Activated T-helper 1 cell treated with anti-CD3 and anti-CD28 coated beads, Interleukin-2, amount 50 U/mL, for 16 hours (primary cell): ENCODE measurements at places on chromosomes 13 and 19.

DNA sequence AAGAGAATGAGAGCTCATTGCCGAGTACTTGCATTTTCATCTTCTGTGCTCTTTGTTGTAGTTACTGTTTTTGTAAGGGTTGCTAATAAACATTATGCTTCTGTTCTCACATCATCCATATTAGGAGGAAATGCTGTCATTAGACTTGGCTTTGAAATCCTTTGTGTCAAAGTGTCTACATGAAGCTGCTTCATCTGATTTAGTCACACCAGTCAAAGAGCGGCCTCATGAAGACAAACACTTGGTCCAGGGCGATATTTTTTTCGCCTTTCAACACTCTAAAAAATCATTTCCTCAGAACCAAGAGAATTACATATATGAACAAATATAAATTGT lies 105.0 kb downstream of the SPRY2 start:
- DNase-seq: no peak

DNA sequence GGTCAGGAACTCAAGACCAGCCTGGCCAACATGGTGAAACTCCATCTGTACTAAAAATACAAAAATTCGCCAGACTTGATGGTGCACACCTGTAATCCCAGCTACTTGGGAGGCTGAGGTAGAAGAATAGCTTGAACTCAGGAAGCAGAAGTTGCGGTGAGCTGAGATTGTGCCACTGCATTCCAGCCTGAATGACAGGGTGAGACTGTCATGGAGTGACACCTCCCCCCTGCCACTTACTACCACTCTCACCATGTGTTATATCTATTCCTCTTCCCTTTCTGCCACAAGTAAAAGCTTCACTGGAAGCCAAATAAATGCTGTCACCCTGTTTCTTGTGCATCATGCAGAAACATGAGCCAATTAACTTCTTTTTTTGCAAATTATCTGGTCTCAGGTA lies 10.6 kb upstream of the CEACAM4 start:
- DNase-seq: no peak

DNA sequence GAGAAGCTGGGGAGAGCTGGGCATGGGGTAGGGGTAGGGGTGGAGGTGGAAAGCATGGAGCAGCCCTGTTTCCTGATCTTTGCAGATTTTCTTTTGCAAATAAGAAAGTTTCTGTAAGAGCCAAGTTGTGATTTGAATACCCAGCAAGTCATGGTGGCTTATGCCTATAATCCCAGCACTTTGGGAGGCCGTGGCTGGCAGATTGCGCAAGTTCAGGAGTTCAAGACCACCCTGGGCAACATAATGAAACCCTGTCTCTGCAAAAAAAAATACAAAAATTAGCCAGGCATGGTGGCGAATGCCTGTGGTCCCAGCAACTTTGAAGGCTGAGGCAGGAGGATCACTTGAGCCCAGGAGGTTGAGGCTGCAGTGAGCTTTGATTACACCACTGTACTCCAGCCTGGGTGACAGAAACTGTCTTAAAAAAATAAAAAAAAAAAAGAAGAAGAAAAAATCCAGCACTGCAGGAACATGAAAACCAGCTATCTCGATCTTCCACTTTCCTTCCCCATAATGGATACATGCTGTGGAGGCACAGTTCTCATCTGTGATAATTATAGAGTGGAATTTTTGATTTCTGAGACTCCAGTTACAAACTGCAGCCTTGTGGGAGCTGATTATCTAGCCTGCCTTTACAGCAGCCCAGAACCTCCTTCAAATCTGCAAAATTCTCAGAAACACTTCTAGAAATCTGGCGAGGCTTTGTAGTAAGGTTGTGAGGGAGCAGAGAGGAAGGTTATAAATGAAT lies 12.1 kb upstream of the TEX26 start:
- no peak for DNase-seq

GRCh38 chr13:109781384-109782065 lies 4.9 kb downstream of the IRS2 start:
- DNase-seq: no peak

DNA sequence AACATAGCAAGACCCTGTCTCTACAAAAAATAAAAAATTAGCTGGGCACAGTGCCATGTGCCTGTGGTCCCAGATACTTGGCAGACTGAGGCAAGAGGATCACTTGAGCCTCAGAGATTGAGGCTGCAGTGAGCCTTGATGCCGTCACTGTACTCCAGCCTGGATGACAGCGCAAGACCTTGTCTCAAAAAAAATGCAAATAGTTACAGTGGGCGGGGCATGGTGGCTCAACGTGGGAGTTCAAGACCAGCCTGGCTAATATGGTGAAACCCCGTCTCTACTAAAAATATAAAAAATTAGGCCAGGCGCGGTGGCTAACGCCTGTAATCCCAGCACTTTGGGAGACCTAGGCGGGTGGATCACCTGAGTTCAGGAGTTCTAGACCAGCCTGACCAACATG lies 8.5 kb downstream of the PGLS start:
- no peak for DNase-seq

DNA sequence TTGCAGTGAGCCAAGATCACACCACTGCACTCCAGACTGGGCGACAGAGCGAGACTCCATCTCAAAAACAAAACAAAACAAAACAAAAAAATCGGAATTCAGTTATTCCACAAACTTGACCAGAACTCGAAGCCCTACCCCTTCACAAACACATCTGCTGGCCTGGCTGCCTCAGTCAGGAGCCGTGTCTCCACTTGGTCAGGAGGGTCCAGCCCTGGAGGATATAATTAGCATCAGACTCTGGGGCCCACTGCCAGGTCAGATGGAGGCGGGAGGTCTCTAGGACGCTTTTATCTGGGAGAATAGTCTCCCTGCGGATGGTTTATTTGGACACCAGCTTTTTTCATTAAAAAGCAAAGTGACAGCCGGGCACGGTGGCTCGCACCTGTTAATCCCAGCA lies 8.0 kb downstream of the ELL start:
- DNase-seq: no peak

DNA sequence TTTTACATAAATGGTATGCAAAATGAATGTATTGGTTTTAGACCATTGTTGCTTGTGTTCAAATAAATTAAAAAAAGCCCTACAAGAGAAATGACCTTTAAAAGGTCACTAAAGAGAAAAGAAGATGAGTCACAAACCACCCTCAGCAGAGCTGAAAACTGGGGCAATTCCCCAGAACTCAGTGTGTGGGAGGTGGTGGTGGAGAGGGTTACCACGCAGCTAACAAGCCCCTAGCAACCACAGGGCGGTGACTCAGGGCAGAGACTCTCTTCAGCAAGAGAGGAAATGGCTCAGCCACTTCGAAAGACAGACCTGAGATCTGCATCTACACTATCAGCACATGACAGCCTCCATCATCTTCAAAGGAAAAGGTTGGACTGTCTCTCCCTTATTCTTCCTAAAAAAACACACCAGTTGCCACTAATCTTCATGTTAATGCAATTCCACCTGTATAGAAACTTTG lies 29.4 kb upstream of the NDFIP2 start:
- DNase-seq: peak; percentile 82

DNA sequence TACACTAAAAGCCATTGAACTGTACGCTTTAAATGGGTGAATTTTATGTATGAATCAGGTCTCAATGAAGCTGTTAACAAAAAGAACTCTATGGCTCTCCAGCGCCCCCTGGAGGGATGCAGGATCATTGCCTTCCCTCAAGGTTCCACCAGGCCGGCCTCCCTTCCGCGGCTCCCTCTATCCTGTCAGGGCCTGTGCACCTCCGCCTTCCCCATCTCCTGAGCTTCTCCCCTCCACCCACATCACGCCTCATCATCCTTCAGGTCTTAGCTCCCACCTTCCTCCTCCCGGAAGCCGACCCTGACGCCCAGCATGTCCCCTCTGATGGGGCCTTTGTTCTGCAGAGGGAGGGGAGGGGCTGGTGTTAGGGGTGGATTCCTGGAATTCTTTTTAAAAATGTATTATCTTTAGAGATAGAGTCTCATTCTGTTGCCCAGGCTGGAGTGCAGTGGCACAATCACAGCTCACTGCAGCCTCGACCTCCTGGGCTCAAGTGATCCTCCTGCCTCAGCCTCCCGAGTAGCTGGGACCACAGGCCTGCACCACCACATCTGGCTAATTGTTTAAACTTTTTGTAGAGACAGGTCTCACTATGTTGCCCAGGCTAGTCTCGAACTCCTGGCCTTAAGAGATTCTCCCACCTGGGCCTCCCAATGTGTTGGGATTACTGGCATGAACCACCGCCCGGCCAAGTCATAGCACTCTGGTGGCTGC lies 27.7 kb downstream of the MEIS3 start:
- peak; percentile 59 for DNase-seq

DNA sequence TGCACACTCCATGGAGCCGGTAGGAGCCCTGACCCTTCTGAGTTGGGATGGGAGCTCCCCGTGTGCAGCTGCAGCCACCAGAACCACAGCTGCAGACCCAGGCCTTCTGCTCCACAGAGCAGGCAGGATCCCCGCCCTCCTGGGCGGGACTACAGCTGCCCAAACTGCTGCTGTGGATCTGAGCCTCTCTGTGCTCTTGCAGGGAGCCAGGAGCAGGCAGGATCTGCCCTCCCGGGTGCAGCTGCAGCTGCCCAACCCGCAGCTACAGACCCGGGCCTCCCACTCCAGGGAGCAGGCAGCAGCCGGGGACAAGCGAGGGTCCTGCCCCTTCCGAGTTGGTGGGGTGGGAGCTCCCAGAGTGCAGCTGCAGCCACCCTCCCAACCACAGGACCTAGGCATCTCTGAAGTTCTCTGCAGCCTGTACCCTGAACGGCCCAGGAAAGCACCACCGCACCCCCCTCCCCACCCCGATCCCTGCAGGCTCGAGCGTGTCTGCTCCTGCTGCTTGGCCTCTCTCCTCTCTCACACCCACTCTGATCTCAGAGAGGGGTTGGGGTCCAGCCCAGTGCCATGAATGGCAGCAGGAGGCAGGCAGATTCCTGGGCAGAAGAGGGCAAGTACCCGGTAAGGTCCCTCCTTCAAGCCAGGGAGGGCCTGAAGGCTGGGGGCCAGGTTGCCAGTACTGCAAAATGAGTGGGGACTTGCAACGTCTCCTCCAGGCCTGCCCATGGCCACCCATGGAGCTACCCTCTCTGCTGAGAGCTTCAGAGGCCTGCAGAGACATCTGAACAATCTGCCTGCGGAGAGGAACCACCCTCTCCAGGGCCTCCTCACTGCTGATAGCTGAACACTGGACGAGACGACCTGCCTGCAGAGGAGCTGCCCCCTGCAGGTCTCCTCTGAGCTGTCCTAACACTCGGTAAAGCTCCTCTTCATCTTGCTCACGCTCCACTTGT lies 16.4 kb upstream of the EMP3 start:
- DNase-seq: no peak

DNA sequence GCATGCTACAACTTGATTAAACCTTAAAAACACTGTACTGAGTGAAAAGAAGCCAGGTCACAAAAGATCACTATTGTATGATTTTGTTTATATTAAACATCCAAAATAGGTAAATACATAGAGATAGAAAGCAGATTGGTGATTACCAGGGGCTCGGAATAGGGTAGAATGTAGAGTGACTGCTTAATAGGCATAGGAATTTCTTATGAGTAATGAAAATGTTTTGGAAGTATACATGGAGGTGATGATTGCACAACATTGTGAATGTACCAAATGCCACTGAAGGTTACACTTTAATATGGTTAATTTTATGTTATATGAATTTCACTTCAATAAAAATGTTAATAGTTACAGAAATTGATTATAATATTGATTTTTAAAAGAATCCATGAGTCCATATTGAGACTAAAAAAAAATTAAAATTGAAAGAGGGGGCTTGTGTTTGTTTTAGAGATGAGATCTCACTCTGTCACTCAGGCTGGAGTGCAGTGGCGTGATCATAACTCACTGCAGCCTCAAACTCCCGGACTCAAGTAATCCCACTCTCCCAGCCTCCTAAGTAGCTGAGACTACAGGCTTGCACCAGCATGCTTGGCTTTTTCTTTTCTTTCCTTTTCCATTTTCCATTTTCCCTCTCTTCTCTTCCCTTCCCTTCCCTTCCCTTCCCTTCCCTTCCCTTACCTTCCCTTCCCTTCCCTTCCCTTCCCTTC lies 85.1 kb downstream of the FNDC3A start:
- no peak for DNase-seq

GRCh38 chr13:110216398-110217041 lies 90.4 kb downstream of the COL4A1 start:
- DNase-seq: no peak

- DNase-seq: no peak
These were observed 5.9 kb upstream of the ZNF551 start for GRCh38 chr19:57675881-57676280.

DNA sequence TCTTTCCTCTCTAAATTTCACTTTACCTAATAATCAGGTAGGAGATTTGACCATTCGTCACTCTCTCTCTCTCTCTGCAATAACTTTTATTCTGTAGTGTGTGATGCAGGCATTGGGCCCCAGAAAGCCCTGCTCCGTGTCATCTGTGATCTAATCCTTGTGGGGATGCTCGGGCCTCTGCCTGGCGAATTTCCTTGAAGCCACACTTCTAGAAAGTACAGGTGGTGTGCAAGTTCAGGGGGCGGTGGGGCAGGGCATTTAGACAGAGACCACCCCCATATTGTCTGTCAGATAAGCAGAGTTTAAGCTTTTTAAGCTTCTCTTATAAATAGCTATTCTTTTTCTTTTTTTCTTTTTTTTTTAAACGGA lies 53.4 kb upstream of the GPR12 start:
- DNase-seq: no peak

- DNase-seq: no peak
These were observed 98.4 kb downstream of the STK24 start for GRCh38 chr13:98478189-98479129.

GRCh38 chr13:75855216-75855615 lies 219.1 kb downstream of the LMO7 start:
- no peak for DNase-seq

- no peak for DNase-seq
These were observed 8.0 kb upstream of the GPR183 start for GRCh38 chr13:99315186-99315585.

DNA sequence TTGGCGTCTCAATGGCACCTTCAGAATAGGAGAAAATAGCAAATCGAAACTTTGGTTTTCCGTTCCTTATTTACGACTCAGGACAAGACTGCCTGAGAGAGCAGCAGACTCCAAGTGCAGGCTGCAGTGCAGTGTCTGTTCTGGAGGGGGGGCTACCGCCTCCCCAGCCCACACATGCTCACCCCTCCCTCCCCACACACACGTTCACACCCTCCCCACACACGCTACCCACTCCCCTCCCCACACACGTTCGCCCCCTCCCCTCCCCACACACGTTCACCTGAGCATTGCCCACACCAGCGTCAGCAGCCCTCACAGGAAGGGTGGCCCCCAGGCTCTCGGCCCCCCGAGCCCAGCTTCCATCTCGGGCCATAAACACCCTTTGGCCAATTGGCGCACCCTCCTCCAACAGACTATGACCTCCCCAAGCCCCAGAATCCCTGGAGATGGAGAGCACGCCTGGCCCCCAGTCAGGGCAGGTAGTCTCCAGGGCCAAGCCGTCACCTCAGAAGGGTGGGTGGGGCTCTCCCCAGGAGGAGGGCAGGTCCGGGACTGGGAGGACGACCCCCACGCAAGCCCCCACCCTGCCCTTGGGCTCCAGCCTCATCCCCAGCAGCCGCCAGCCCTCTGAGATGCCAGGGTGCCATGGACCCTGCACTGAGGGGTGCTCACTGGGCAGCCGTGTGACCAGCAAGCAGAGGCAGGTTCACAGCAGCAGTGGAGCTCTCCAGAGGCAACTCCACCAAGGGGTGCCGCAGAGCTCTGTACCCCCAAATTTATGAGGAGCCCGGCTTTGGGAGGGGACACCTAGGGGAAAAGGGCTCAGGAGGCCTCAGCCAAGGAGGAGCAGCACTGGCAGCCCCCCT lies 27.5 kb downstream of the RASA3 start:
- DNase-seq: no peak

GRCh38 chr13:41157048-41157717 lies 24.6 kb upstream of the KBTBD6 start:
- DNase-seq: no peak
